Cerebellum (tissue), 4 donors: ENCODE measurements at places on chromosomes 11 and 22. TPM values are rescaled to one million over a fixed set of nuclear protein-coding genes. Genes with fewer than 3 reads are reported as not detected.

GRM5 gene
- total RNA-seq = 49.5 TPM

P2RY6 gene
- total RNA-seq = 0.27 TPM

GRCh38 chr11:106642331-106642730 is 375.9 kb downstream of the GUCY1A2 start:
- DNase-seq = no peak

- DNase-seq = no peak
Observed at GRCh38 chr11:579830-580601, 3.7 kb downstream of the PHRF1 start.
